ENCODE measurements at places on chromosomes 5 and 9.

DNA sequence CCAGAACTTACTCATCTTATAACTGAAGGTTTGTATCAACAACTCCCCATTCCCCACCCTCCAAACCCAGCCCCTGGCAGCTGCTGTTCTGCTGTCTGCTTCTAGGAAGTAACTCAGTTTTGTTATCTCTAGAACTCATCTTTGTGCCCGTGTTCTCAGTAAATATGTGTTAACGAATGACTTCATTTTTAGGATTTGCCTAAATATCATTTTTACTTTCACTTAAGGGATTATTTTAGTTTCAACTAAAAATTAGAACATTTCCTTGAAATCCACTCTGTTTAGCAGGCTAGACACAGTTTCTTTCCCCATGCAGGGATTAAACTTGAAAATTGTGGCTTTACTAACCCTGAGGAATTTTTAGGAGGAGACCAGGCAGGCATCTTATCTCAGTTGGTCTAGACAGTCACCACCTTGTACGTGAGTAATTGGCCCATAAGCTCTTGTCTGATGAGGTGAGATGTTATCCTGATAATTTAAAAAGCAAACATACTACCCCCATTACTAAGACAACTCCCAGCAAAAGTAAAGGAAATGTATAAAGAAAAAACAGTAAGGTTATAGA lies 68.2 kb upstream of the TNFAIP8 start:
- DNase-seq: no peak

DNA sequence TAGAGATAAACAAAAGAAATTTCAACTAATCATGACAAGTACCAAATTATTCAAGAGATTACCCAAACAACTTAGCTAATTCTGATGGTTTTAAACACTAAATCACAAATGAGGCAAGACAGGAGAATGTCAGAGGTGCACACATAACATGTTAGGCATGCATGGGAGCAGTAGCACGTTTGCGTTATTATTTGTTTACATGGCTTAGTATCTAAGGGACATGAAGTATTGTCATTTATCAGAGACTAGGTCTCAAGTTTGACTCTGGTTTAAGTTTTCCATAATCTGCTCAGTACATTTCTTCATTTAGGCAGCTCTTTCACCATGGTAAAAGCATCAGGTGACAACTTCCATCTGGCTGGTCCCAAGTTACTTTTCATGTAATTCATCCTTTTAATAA lies 244.1 kb upstream of the TNC start:
- DNase-seq: no peak

DNA sequence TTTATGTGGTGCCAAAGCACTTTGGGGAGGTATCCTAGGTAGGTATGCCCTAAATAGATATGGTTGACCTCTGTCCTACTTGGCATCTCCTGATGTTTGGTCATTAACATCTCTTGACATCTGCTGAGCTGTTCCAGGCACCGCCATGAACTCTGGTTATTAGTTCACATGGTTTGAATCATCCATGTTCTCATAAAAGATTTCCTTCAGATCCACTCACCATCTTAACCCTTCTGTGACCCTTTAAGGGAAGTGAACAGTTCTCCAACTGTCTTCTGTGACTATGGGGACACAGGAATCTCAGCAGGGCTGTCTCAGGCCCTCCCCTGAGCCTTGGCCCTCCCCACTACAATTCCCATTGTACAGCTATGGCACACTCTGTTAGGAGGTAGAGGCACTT lies 167.7 kb downstream of the CDH6 start:
- no peak for DNase-seq

- DNase-seq: no peak
Observed at GRCh38 chr9:69054989-69055388, 19.4 kb downstream of the FXN start.

DNA sequence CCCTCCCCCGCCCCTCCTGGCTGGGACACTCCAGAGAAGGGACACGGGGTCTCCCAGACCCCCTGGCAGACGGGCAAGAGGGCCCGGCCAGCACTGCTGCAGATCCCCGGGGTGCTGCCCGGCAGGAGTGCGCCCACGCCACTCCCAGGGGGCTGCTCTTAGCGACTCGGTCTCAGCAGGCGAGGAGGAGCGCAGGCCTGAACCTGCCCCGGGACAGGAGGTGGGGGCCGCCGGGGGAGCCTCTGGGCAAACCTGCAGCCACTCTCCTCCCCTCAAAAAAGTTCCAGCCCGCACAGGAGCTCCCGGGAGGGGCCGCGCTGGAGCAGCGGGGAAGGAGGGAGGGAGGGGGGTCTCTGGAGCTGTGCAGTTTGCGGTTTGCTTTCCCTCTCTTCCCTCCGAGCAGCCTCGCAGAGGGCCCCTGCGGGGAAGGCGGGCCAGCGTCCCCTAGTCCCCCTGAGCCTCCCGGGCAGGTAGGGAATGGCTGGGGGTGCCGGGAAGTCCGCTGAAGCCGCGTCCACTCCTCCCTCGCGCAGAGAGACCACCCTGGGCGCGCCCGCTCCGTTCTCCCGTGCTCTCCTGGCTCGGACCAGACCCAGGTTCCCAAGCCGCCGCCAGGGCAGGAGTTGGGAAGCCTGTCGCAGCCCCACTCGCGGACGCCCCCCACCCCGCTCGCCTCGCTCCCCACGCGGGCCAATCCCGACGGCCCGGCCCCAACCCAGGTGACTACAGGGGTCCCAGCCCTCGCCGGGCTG lies 44.2 kb downstream of the NACC2 start:
- no peak for DNase-seq

DNA sequence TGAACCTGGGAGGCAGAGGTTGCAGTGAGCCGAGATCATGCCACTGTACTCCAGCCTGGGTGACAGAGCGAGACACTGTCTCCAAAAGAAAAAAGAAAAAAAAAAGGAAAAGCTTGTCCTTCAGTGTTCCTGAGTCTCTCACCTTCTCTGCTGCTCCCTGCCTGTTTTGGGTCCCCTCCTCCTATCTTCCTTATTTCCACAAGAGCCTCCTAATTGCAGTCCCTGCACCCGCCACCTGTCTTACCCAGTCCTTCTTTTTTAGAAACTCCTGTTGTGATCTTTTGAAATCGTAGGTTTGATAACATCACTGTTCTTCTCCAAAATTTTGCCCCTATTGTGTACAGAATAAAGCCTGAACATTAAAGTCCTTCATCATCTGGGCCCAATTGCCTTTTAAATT lies 234.9 kb downstream of the SH3GL2 start:
- DNase-seq: no peak

DNA sequence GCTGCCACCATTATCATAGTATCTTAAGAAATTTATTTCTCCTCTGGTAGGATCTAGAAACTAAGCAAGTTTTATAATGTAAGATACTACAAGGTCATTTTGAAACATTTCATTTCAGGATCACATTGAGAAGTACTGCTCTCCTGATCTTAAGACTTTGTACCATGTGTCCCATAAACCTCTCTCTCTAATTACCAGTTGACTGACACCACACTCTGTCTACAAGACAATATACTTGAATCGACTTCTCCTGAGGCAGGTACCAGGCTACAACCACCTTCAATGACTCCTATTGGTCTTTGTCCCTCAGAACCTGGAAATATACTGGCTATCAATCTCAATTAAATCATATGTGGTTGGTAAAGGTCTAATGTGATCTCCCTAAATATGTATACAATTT lies 597.0 kb downstream of the PTPRD start:
- DNase-seq: no peak

- DNase-seq: no peak
Observed at GRCh38 chr5:72845889-72846288, 29.4 kb downstream of the TNPO1 start.

GRCh38 chr9:87798261-87798833 lies 72.4 kb downstream of the CTSL start:
- no peak for DNase-seq

GRCh38 chr5:93676704-93677103 lies 64.7 kb downstream of the POU5F2 start:
- no peak for DNase-seq

GRCh38 chr9:79184831-79185230 lies 386.9 kb upstream of the TLE4 start:
- no peak for DNase-seq

DNA sequence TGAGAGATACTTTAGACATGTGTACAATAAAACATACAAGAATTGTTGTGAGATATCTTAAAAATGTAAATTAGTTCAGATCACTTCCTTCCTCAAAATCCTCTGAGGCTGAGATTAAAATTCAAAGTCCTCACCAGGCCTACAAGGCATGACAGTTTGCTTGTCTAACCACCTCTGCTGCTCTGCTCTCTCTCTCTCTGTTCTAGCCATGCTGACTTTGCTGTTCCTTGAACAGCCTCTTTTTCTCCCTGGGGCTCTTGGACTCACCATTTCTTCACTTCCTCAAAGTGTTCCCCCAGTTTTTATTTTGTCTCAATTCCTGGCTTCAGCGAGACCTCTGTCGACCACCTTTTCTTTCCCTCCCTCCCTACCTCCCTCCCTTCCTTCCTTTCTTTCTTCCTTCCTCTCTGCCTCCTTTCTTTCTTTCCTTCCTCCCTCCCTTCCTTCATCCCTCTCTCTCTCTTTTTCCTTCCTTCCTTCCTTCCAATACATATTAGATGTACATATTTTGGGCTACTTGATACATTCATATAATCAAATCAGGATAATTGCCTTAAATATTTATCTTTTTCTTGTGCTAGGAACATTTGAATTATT lies 27.0 kb downstream of the CATSPER3 start:
- DNase-seq: no peak

DNA sequence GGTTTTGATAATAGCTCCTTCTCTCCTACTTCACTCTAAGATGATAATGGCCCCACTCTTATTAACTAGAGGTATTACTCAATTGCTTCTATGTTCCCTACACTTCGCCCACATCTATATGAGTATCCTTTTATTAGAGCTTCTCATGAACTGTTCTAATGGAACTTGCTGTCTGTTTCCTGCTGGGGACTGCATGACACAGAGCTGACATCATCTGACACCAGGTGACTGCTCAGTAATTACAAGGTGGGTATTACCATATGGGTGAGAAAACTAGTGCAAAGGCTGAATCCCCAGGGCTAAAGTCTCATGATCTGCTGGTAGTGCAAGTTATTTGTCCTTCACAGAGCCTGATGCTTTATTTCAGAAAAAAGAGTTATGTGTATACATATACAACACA lies 146.2 kb upstream of the PLCXD3 start:
- no peak for DNase-seq

DNA sequence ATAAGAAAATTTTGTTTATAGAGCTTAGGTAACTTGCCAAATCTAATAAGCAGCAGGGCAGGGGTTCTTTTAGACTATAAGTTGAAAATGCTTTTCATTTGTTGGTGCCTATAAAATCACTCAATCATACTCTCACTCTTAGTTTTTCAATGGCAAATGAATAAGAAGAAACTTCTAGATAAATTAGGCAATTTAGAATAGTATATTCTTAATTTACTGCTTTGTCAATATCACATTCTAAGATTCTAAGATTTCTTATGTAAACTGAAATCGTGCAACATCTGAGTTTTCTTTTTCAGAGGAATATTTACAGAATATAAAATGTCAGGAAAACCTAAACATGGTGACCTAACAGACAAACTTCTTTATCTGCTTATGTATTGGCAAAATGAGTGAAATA lies 849.0 kb downstream of the DTWD2 start:
- DNase-seq: no peak

GRCh38 chr9:14525856-14526255 lies 167.4 kb downstream of the ZDHHC21 start:
- no peak for DNase-seq

GRCh38 chr9:135103001-135103446 lies 15.6 kb downstream of the OLFM1 start:
- no peak for DNase-seq

DNA sequence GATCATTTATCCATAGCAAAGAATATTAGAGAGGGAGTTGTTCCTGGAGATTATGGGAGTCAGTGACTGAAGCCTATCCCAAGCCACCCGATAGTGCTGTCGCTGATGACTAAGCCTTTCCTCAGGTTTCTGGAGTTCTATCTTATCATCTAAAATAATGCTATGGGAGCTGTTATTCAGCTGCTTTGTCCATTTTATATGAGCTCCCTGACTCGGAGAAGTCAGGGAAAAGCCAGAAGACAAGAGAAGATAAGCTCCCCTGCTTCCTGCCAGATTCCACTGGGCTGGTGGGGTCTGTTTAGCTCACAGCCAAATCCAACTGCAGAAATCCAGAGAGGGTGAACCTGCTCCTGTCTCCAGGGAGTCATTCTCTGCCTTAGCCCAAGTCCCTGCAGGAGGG lies 148.2 kb downstream of the DROSHA start:
- DNase-seq: no peak

DNA sequence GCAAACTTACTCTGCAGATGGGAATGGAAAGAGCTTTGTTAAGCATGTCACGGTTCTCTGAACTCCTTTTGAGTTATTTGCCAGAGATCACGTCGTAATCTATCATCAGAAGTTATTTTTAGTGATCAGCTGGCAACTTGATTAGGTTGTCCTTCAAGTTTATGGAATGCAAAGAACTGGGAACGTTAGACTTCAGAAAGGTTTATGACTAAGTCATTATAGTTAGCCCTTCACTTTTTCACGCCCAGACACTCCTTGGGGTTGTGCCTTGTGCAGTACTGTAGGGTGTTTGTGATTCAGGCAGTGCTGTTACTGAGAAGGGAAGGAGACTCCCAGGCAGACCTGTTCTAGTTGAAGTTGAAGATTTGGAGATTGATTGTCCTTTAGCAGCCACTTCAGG lies 26.8 kb upstream of the PHF2 start:
- no peak for DNase-seq

- DNase-seq: no peak
Observed at GRCh38 chr9:89524963-89525362, 27.1 kb upstream of the SEMA4D start.

DNA sequence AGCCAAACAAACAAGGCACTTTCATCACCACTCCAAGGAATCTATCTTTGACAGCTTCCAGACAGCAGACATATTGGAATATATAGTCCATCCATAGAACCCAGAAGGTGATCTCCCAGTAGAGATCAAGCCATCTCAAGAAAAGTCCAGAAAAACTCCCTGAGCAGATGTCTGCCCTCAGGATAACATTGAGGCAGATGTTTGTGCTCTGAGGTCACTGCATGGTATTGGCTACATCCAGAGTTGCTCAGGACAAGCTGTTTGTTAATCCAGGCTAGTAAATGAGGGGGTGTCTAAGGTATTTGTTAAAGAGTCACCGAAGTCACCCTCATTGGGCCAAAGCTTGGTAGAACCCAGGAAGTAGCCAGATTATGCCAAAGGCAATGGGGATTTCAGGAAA lies 556.3 kb upstream of the KLF4 start:
- DNase-seq: no peak

DNA sequence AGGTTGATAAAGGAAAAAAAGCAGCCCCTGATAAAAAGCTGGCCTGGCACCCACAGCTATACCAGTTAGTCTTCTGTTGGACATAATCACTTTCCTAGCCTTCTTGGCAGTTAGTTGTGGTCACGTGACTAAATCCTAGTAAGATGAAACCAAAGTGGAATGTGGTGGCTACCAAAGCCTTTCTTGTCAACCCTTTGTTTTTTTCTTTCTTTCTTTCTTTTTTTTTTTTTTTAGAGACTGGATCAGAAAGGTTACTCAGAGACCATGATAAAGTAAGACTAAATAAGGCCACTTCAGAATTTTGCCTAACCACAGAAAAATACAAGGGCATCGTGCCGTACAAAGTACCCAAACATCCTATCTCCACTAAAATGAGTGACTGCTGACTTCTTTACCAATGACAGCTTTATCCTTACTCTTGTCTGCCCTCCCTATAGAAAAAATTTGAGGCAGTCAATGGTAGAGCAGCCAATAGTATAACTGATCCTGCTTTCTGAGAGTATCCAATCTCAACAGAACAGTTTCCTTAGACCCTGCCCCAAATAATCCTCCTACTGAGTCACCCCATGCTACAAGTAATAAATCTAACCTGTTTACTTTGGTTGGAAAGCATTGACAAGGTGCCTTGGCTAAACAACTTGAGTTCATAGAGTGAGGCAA lies 14.2 kb upstream of the KIF27 start:
- DNase-seq: no peak
